IPS DF 6.9 (cell line): ENCODE measurements at places on chromosomes 13 and 19.
A peak's percentile ranks its signal among the peaks of the same experiment; 100 is the strongest.

DNA sequence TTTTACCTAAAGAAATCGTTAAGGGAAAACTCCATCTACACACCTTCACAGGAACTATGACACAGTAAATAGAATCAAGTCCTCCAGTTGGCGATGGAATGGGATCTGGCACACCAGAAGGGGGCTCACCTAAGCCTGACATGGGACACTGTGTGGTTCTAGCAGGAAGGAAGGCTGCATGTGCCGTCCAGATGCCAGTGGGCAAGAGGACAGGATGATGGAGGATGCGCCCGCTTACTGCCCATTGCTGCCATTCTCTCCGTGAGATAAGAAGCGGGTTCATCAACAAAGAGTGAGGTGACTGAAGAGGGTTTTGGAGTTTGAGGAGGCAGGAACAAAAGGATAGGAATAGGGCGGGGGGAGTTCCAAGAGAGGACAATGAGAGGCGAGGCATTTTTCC is 2.9 kb upstream of the CYP2F1 start:
- no peaks in the 10 kb centered on the region for H3K27me3 ChIP-seq
- no peaks in the 10 kb centered on the region for H3K36me3 ChIP-seq

- H3K27me3 ChIP-seq = no peaks in the 10 kb centered on the region
- no peaks in the 10 kb centered on the region for H3K36me3 ChIP-seq
- no peak overlapping the region for H3K4me3 ChIP-seq
- no peak for DNase-seq
- H3K4me1 ChIP-seq = peaks cover 3% of the 10 kb centered on the region
Observed at GRCh38 chr13:111664696-111665095, 344.3 kb downstream of the TEX29 start.

- H3K27ac ChIP-seq = no peak overlapping the region
- H3K4me3 ChIP-seq = peak overlapping the region; percentile 73; the same call in 1 of the 2 replicates
- no peak for DNase-seq
- H3K36me3 ChIP-seq = peaks cover 7% of the 10 kb centered on the region; the same call in 1 of the 2 replicates
Observed at GRCh38 chr19:57558525-57558924, 1.1 kb downstream of the ZNF550 start.

DNA sequence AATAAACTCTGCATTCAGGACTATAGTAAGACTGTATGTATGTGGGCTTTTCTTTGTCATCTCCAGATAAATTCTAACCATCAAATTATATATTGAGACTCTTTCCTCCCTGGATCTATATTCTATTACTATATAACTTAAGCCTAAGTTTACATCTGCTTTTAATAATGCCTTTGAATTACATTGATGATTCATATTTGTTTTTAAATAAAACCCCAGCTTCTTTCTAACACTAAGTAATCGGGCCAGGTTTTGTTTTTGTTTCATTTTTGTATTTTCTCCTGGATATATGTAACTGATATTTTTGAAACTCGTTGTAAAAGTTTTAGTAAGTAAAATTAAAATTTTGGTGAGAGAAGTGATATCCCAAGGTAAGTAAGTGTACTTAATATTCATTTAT is 1599.1 kb downstream of the PCDH9 start:
- H3K36me3 ChIP-seq = no peaks in the 10 kb centered on the region
- H3K4me3 ChIP-seq = no peak overlapping the region
- H3K4me1 ChIP-seq = no peaks in the 10 kb centered on the region
- DNase-seq = no peak

DNA sequence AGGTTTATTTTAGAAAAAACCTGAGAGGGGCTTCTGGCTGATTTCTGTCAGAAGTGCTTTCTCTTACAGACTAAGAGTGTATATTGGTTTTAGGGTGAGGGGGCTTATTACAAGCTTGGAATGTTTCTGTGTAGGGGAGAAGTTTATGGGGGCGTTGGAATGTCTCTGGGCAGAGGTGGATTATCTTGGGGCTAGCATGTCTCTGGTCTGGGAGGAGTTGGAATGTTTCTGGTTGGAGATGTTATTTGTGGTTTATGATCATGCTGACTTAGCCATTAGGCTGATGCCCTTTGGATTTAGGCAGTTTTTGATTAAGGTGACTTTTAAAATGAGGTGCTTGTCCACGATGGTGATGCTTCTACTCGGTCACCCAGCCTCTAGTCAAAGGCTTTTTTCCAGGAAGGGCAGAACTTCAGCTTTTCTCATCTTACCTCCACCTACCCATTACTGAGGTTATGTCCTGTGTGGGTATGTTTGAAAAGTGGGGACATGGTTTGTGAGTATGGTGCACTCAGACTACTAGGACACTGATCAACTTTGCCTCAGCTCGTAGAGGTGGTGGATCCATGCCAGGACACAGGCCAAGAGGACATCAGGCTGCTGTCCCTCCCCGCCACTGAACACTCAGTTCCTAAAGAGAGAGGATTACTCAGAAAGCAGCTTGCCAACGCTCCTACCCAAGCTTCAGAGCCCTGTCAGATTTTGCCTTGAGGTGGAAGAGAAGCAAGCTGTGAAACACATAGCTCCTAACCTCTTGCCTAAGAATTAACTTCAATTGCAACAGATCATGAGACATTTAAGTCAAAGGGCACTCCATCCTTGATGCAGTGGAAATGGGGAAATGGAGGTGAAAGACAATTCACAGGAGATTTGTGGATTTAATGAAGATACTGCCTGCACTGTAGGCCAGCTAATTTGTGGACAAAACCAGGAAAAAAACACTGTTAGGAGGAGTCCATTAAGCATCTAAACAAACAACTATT is 63.6 kb downstream of the ZNF44 start:
- H3K36me3 ChIP-seq = no peaks in the 10 kb centered on the region
- no peaks in the 10 kb centered on the region for H3K27me3 ChIP-seq
- no peak for DNase-seq
- no peaks in the 10 kb centered on the region for H3K4me1 ChIP-seq
- no peak overlapping the region for H3K4me3 ChIP-seq

GRCh38 chr13:53907891-53908290 is 879.3 kb downstream of the OLFM4 start:
- H3K27me3 ChIP-seq = no peaks in the 10 kb centered on the region
- no peaks in the 10 kb centered on the region for H3K36me3 ChIP-seq
- no peak overlapping the region for H3K4me3 ChIP-seq
- DNase-seq = no peak
- no peak overlapping the region for H3K27ac ChIP-seq

- H3K4me1 ChIP-seq = no peaks in the 10 kb centered on the region
- no peak overlapping the region for H3K4me3 ChIP-seq
- H3K27me3 ChIP-seq = no peaks in the 10 kb centered on the region
- DNase-seq = no peak
Observed at GRCh38 chr19:33032218-33032781, 32.4 kb downstream of the RHPN2 start.

DNA sequence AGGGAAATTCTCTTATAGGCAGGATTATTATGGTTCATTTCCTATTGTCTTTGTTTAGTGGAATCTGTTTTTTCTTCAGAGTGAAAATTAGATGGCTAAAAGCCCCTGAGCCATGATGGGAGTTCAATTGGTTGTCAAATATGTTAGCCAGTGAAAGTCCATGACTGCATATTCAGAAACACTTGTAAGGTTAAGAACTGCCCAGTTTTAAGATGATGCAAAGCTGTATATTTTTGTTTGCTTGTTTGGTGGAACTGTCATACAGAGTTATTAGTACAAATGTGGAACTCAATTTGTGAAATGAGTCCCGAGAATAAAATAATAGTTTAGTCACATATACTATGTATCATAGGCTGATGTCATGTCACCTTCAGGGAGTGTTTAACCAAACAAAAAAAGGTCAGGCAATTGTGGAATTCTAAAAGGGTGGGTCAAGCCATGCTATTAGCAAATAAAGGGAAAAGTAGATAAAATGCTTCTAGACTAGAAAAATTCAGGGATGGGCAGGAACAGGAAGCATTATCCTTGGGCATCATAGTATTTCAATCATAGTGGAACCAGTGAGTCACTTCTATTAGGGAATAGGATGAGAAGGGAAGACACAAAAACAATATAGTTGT is 248.3 kb upstream of the SLITRK1 start:
- H3K4me1 ChIP-seq = no peaks in the 10 kb centered on the region
- H3K27me3 ChIP-seq = no peaks in the 10 kb centered on the region
- no peaks in the 10 kb centered on the region for H3K36me3 ChIP-seq
- H3K27ac ChIP-seq = no peak overlapping the region
- no peak overlapping the region for H3K4me3 ChIP-seq

- no peaks in the 10 kb centered on the region for H3K36me3 ChIP-seq
- H3K27ac ChIP-seq = no peak overlapping the region
- no peak for DNase-seq
- no peaks in the 10 kb centered on the region for H3K27me3 ChIP-seq
- no peak overlapping the region for H3K4me3 ChIP-seq
Observed at GRCh38 chr13:110030394-110030928, 244.1 kb upstream of the IRS2 start.

- peaks cover 6% of the 10 kb centered on the region; the same call in 1 of the 2 replicates for H3K4me1 ChIP-seq
- DNase-seq = no peak
- peaks cover 14% of the 10 kb centered on the region for H3K27me3 ChIP-seq
- H3K27ac ChIP-seq = no peak overlapping the region
- H3K4me3 ChIP-seq = no peak overlapping the region
Observed at GRCh38 chr19:40469011-40469410, 2.2 kb downstream of the SPTBN4 start.

DNA sequence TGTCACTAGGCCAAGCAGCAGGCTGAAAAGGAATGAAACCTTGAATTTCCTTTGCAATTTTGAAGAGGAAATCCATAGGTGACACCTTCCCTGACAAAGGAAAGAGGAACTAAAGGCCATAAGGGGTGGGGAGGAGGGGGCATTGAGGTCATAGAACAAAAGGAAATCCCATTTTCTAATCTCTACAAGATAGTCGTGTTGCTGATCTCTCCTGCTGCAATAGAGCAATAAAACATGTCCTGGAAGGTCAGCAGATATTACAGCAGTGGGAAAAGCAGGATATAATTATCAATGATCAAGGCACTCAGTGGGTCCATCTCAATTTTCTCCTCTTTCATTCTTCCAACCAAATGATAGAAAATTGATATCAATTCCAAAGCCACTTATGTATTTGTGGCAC is 20.3 kb upstream of the RAP2A start:
- H3K27ac ChIP-seq = no peak overlapping the region
- H3K4me1 ChIP-seq = no peaks in the 10 kb centered on the region
- no peak for DNase-seq
- H3K27me3 ChIP-seq = no peaks in the 10 kb centered on the region
